Esophagus squamous epithelium (tissue), 5 donors: ENCODE measurements at places on chromosomes 16 and 17.

GRCh38 chr16:58306327-58306726 lies 11.5 kb upstream of the PRSS54 start:
- DNase-seq = no peak

DNA sequence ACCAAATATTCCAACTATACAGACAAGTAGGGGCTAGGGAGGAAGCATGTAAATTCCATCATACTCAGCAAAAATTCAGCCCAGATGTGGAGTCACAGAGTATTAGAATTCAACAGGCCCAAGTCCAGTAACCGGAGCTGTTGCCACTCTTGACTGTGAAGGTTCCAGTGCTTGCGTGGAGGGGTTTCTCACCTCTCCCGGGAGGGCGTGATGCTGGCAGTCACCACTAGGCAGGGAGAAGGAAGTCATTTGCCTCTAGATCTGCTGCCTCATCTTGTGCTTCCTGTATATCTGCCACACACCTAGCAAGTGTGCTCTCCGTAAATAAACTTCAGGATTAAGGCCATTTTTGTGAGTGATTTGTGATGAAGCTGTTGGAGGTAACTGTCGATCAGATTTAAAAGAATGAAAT lies 1.0 kb upstream of the CKLF start:
- DNase-seq = no peak

DNA sequence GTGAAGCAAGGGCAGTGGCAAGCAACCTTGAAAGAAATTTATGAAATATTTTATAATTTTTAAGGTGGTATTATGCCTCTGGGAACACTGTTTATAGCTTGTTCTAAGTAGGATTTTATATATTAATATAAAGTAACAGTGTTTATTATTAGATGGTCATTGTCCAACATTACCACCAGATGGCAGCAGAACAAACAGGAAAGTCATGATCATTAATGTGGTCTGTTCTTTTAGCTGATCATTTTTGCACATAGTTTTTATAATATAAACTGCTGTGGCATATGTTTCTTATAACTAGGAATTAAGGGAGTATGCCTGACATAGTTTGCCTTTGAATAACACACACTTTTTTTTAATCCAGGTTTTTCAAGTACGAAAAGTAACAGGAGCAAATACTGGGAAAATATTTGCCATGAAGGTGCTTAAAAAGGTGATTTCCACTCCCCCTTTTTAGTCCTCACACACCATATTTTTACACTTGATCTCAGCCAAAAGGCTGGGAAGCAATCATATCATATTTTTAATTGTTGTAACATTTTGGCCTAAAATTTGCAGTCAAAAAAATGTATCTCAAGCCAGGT lies 21.4 kb downstream of the RPS6KB1 start:
- DNase-seq = no peak

DNA sequence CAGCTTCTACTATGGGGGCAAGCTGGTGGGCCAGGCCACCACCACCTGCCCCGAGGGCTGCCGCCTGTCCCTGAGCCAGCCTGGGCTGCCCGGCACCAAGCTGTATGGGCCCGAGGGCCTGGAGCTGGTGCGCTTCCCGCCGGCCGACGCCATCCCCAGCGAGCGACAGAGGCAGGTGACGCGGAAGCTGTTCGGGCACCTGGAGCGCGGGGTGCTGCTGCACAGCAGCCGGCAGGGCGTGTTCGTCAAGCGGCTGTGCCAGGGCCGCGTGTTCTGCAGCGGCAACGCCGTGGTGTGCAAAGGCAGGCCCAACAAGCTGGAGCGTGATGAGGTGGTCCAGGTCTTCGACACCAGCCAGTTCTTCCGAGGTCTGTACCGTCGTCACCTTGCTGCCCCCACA lies 19.5 kb downstream of the IRF8 start:
- DNase-seq = no peak

DNA sequence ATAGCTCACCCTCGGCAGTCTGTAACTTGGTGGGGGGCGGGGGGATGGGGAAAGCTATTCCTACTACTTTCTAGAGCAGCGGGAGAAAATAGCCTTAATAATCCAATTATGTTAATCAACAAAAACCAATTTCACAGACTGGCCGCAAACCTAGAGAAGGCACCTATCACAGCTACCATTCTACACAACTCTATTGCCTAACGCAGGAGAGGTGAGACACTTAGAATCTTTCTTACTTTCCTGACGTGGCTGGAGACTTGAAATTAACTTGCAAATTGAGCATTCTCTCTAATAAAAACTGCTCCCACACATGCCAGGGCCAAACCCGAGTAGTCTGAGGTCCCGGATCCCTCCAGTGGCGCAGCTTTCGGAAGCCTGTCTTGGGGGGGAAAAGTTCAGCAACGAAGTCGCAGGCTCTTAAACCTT lies 794 bp downstream of the SMG6 start:
- no peak for DNase-seq

- no peak for DNase-seq
Measured at GRCh38 chr17:14784997-14785696, 480.0 kb downstream of the PMP22 start.

GRCh38 chr16:66862023-66862520 lies 17.9 kb downstream of the CA7 start:
- no peak for DNase-seq

DNA sequence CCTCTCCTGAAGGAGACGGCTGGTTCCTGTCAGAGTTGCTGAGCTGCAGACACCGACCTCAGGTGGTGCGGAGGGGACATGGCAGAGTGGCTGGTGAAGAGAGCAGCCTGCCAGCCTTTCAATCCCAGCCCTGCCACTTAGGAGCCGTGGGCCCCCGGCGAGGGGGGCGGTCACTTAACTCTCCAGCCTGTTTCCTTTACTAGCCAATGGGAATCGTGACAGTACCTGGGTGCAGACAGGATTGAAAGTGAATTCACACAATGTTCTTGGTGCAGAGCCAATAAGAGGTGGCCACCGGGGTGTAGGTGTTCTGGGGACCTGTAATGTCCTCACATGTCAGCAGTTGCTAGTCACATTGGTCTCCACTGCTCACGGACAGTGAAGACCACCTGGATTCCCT lies 13.5 kb downstream of the ACE start:
- DNase-seq = no peak

GRCh38 chr16:48053418-48053745 lies 102.4 kb downstream of the ABCC12 start:
- no peak for DNase-seq

GRCh38 chr16:17367923-17368322 lies 102.8 kb downstream of the XYLT1 start:
- DNase-seq = no peak

DNA sequence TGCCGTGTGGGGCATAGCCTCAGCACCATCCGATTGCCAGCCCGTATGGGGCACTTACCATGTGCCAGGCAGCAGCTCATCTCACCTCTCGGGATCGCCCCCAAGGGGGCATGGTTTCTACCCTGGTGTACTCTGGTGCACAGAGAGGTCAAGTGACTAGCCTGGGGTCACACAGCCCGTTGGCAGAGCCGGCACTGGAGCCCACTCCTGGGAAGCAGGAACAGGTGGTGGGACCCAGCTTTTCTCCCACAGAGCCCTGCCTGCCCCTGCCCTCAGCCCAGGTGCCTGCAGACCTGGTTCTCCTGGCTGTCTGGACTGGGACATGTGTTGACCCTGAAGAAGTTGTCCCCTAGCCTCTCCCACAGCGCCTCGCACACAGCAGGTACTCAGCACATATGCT lies 141.8 kb upstream of the CIBAR2 start:
- no peak for DNase-seq

DNA sequence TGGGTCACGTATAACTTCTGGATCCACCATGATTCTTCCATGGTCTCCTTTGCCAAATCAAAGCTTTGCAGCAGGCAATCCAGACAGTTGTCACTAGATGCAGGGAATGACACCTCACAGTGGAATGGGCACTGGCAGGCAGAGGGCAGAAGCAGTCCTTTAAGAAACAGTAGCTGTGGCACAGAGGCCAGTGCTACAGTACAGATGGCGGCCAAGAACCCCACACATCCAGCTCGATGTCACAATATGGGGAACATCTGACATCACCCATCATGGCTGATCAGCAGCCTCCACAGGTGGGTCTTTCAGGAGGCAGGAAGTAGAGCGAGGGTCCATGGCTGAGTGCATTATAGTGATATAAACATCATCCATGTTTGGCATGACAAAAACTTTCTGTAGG lies 18.8 kb upstream of the ERN1 start:
- no peak for DNase-seq

GRCh38 chr17:10058921-10059683 lies 139.3 kb downstream of the GAS7 start:
- DNase-seq = no peak

DNA sequence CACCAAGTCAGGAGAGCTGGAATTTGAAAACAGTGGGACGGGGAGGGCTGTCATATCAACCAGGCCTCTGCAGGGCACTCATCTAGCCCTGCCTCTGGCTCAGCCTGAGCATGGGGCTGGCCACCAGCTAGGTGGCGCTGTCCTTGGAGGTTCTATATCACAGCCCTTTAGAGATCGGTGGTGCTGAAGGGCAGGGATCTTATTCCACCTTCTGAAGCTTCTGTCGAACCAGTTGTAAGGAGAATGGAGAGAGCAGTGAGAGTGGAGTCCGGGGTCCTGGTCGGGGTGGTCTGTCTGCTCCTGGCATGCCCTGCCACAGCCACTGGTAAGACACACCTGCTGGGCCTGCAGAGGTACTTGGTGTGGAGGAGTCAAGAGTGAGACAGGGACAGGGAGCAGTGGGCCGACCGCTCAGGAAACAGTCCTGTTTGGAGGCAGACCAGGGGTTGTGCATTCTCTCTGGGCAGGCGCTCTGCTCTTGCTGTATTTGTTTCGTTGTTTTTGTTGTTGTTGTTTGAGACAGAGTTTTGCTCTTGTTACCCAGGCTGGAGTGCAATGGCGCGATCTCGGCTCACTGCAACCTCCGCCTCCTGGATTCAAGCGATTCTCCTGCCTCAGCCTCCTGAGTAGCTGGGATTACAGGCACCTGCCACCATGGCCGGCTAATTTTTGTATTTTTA lies at the start of gene CES3:
Gene CES3, plus strand, starts transcription at position 202 of the 680 bp plus-strand sequence. Its CDS starts 42 bp downstream, at position 244.
- no peak for DNase-seq

DNA sequence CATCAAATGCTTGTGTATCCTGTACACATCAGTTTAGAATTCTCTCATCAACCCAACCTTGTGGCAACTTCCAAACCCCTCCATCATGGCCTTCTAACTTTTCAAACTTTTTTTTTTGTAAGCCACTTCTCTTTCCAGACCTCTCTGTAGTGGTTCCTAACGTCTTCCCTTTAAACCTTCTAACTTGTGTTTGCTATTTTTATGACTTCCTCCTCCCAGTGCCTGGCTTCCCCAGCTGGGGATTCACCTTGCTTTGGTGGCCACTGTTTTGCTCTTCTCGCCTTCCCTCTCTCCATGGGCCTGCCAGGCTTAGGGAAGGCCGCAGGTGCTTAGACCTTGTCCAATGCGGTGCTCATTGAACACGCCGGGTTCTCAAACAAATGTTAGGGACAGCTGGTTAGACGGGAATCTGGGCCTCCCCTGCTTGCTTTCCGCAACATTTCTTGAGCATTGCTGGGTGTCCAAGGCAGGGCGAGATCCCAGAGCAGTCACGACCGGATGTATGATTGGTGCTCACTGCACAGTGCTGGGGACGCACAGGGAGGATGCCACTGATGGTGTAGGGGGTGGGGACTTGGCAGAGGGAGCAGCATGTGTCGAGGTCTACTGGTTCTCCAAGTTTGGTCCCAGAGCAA lies 1.1 kb upstream of the XYLT2 start:
- DNase-seq = no peak

DNA sequence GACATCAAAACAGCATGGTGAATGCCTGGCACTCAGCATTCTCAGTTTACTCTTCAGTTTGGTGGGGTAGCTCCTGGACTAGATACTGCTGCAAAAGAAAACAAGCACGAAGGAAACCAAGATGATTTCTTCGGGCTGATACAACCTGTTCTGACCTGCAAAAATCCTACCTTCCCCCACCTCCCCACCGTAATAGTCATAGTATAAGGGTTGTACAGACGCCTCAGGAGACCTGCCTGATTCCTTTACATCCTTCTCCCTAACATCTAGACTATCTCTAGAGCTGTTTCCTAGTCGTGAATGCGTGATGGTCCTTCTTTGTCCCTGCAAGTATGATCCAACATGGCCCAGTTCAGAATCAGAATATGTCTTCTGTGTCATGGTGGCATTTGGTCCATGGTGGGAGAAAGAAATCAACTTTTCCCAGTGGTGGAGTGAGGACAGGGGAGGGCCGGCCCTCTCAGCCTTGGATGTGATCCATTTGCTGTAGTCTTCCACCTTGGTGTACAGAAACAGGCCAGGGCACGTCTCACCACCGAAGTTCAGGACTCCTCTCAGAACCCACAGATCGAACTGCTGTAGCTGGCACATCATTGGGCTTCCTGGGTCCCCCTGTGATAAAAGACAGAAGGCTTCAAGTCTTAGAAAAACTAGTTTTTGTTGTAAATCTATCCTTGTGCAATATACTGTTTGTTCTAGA lies 14.5 kb downstream of the PRSS54 start:
- no peak for DNase-seq

DNA sequence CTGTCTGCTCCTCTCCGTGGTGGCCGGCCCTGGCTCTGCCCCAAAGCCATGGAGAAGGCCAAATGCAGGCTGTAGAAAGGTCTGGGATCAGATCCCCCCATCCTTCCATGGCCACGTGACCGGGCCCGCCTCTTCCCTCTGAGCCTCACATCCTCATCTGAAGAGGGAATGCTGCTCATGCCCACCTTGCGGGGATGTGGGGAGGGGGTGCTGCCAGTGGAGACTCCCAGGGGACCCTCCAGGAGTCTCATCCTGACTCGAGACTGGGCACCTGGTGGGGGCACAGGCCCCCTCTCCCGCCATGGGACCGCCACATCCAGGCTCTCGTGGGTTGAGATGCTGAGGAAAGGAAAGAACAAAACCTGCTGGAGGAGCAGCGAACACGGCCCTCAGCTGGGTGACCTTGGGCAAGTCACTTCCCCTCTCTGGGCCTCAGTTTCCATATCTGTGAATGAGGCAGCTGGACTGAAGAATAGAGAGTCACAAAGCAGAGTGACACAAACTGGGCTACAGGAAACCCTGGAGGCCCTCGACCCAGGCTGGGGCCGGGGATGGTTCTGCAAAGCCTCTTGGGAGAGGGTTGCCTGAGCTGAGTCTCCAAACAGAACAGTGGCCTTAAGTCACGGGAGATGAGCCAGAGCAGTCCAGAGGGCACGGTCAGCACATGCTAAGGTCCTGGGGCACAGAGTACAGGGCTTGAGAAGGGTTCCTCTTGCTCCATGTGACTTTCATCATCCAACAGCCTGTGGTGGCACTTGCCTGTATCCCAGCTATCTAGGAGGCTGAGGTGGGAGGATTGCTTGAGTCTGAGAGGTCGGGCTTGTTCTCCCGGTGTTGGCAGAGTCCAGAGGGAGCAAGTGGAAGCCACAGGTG lies 30.1 kb downstream of the SOCS1 start:
- no peak for DNase-seq

DNA sequence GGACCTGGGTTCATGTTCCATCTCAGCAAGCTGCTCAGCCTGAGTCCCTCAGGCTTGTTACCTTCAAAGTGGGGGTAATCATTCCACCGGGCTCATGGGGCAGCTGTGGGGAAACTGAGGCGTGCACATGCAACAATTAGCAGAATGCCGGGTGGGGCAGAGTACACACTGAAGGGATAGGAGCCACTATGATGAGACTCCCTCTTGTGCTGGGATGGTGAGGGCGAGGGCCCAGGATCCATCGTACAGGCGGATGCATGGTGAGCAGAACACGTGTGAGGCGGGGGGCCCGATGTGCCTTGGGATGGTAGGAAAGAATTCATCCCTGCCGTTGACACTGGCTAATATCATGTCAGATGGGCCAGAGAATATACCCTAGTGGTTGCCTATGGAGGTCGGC lies 25.5 kb upstream of the MAP3K14 start:
- DNase-seq = no peak
